ENCODE measurements at places on chromosomes 1 and 21. TPM values are rescaled to one million over a fixed set of nuclear protein-coding genes. Genes with fewer than 3 reads are reported as not detected.

- DNase-seq: no peak
Measured at GRCh38 chr1:220458936-220459335, 69.0 kb upstream of the MARK1 start.

- no peak for DNase-seq
Measured at GRCh38 chr1:41429641-41430035, 54.8 kb downstream of the EDN2 start.

- DNase-seq: no peak
Measured at GRCh38 chr1:34538481-34538880, 216.4 kb upstream of the GJB5 start.

SPATC1L gene
- total RNA-seq: 12.0 TPM

SLFNL1 gene
- total RNA-seq: 0.29 TPM

C2CD2 gene
- total RNA-seq: 8.4 TPM

FMO1 gene
- total RNA-seq: 0.60 TPM

IQGAP3 gene
- total RNA-seq: 0.68 TPM

OR6N1 gene
- total RNA-seq: not detected

- no peak for DNase-seq
Measured at GRCh38 chr1:173900427-173900826, 16.7 kb downstream of the SERPINC1 start.

- DNase-seq: no peak
Measured at GRCh38 chr1:28144203-28145135, 32.0 kb downstream of the PTAFR start.

VHLL gene
- total RNA-seq: not detected

Measured in right cardiac atrium (tissue), 5 donors.